NCI-H2081 treated with DMSO at 0.1 percent for 48 hours (cell line): ENCODE measurements at places on chromosomes 4 and X.

- DNase-seq: no peak
Measured at GRCh38 chrX:153667281-153667955, 6.2 kb downstream of the PNCK start.

DNA sequence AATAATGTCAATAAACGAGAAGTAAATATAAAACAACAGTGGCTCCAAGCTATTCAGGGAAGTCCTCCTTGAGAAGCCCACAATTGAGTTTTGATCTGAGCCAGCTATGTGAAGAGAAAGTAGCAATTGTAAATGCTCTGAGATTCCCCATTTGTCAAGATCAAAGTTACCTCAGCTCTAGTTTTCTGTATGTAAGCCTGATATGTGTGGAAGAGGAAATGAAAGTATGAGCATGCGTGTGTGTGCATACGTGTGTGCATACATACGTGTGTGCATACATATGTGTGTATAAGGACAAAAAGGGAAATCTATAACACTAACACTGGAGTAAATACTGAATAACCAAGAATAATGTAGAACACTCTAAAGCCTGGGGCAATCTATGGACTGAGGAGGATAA, 130.3 kb downstream of the SCFD2 start:
- DNase-seq: no peak

GRCh38 chr4:101175896-101176676, 171.2 kb downstream of the PPP3CA start:
- DNase-seq: no peak

DNA sequence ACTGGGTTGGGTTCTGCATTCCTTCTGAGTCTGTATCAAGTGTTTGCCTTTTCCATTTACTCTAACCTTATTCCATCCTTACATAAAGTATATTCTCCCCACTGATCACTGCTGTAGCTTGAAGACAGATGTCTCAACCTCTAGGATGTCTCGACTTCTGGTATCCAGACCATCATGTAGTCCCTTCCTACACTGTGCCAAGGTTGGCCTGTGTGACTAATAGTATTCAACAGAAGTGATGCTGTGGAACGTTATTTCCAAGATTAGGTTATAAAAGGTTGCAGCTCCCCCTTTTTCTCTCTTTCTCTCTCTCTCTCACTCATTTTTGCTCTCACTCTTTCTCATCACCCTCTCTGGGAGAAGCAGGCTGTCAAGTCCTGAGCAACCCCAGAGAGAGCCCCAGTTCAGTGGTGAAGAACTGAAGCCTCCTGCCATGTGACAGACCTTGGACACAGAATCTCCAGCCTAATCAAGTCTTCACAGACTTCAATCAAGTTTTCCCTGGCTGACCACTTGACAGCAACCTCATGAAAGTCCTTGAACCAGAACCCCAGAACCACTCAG, 75.4 kb downstream of the PRDM5 start:
- DNase-seq: no peak

DNA sequence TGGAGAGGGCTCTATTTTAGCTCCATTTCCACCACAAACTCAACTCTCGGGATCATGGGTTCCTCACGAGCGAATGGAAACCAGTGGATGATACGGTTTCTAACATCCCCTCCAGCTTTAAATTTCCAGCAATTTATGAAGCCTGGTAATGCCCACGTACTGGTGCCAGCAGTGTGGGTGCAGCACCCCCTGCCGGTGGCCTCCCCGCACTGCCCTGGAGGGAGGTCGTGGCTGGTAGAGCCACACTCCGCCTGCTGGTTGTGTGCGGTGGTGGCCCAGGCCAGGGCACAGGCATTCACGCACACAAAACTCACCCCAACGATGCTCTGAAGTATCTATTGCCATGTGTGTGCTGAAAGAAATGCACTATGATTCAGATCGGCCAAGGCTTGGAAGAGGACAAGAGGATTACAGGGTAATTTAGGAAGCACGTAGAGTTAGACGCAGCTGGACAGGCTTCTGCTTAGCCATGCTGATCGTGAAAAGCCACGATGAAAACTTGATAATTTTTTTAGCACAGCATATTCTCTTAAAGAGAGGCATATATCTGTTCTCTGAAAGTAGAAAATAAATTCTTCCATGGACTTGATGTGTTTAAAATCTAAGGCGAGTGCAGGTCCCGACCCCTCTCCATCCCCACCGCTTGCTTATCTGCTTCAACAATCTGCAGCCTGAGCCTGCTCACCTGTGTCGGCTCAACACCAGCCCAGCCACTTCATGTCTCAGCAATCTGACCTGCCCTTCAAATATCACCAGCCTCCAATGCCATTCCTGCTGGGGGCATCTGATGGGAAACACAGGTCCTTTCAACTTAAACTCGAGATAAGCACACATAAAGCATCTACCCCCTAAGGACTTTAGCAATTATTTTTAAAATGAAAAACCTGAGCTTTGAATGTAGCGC, 59.1 kb downstream of the SCD5 start:
- no peak for DNase-seq

- no peak for DNase-seq
Measured at GRCh38 chr4:105232374-105232773, 85.7 kb downstream of the TET2 start.

- no peak for DNase-seq
Measured at GRCh38 chrX:8520178-8520577, 55.5 kb downstream of the VCX3B start.

- no peak for DNase-seq
Measured at GRCh38 chrX:70479922-70480659, 35.5 kb downstream of the DLG3 start.

DNA sequence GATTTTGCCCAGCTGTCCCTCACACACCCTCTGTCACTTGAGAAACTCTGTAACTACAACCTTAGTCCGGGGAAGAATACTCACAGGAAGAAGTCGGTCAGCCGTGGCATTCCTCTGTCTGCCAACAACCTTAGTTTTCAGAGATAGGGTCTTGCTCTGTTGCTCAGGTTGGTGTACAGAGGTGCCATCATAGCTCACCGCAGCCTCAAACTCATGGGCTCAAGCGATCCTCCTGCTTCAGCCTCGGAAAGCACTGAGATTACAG, 12.2 kb upstream of the SPCS3 start:
- no peak for DNase-seq

- DNase-seq: no peak
Measured at GRCh38 chrX:30577362-30577991, at the start of gene TASL. TSS of gene TASL (minus strand) at chrX:30577766. CDS start at chrX:30560355, 17,411 bp downstream.

DNA sequence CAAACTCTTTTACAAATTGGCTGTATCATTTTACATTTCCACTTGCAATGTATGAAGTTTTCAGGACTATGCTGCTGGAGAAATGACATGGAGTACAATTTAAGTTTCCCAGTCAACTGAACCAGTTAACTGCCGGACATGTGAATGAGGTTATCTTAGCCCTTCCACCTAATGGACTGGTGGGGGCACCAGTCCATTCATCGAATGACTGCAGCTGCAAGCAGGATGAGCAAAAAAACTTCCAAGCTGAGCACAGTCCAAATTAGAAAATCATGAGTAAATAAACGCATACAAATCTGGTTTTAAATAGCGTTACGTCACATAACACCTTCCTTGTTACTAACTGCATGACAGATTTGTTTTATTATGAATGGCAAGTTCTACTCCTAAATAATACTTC, 1131.5 kb downstream of the PCDH18 start:
- no peak for DNase-seq

DNA sequence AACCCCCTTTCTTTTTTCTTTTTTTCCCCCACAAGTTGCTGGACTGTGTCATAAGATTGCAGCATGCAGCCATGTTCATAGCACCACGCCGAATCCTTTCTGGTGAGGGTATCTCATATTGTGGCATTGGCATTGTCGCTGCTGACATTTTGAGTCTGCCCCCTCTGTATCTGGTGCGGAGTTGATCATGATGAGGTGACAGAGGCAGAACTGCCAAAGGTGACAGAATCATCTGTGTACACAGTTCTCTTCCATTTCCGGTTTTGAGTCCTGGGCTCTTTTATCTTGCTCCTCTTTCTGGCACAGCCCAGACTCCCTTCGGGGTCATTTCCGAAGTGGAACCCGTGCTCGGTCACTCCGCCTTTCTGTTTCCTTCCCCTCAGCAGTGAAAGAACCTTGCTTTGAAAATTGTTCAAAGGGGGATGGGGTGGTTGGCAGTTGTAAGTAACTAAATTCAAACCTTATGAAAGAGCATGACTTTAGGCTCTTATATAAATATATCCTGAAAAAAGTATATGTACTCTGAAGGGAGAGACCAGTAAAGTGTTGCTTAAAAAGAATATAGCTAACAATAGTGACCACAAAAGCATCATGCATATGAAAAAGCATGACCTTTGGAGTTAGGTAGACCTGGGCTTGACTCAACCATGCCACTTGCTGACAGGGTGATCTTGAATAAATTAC, 55.0 kb upstream of the BMP2K start:
- no peak for DNase-seq

DNA sequence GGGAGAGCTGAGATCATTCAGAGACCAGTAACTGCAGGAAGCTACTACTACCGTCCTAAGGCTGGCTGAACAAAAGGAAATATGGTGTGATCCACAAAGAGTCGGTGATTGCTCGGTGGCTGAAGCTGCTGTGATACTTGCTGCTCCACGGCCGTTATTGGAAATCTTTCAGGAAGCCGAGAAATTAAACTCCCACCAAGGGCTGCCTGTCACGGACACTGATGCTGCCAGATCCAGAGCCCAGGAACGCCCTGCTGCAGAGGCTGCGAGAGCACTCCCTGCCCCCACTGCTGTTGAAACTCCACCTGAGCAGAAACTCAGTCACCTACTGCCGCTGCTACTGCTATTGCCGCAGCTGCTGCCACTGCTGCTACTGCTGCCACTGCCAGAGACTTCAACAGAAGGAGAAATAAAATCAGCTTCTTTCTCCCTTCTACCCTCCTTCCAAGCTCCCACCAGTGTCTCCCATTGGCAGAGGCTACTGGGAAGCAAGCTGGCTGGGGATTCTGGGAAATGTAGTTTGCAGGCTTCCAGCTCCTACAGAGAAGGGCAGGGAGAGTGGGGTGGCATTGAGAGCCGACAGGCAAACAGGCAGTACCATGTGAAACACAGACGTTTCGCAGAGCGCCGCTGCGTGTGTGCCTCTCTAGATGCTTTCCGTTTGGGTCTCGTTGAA, 126.0 kb upstream of the ENPP6 start:
- DNase-seq: no peak

- no peak for DNase-seq
Measured at GRCh38 chr4:73777612-73778011, 37.2 kb downstream of the CXCL8 start.

DNA sequence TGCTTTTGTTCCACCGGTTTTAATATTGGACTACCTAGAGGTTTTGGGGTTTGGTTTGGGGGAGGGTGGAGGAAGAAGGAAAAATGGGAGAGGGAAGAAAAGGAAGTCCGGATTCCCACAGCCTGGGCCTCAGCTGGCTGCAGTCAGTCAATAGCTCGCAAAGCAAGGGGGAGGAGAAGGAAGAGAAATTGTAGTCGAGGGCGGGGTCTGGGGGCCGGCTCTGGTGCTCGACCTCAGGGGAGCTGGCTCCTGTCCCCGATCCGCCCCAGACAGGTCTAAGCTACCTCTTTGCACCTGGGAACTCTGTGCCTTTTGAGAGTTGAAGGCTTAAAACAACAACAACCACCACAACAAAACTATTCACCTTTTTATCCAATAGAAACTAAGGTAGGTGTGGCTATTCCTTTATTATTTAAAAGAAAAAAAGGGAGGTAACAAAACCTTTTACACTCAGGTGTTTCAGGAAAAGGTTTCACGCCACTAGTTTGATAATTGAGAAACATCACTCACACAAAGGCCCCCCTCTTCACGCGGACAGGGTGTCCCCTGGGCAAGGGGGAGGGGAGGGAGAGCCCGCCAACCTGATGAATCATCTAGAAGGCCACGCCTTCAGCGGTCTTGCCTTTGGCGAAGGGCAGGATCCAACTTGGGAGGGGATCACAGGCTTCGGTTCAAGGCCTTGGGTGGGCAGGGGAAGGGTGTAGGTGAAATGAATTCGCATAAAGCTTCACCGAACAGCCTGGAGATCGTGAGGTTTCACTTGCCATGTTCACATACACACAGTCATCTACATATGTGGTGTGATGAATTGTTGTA, 1.6 kb upstream of the LNX1 start:
- peak; percentile 16 for DNase-seq

DNA sequence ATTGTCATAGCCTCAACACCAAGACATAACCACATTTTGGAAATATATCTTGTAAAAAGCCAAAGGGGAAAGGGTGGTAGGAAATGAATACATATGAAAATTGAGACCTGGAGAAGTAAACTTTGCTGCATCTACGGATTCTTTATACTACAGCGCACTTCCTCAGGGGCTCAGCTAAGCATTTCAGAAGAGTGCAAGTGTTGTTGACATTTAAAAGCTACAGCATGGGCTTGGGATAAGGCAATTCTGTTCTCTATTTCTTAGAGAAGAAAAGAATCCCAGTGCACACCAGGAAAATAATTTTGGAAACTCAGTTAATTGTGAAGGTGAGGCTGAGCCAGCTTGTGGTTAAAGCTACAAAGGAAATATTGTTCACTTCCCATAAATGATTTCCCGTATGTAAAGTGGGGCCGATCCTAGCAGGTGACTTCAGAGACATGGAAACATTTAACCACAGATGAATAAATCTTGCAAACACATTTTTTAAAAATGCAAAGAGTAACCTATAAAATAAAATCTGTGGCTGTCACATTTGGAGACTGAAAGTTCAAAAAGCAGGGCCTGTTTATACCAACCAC, 12.6 kb upstream of the GBA3 start:
- DNase-seq: no peak

DNA sequence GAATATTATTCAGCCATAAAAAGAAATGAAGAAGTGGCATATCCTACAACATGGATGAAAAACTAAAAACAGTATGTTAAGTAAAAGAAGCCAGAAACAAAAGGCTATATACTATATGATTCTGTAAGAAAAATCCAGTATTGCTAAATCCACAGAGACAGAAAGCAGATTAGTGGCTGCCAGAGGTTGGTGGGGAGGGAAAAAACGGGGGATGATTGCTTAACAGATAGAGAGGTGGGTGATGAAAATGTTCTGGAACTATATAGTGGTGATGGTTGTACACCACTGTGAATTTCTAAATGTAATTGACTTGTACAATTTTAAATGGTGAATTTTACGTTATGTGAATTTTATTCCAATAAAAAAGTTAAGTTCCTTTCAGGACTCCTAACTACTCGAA, 157.6 kb upstream of the SH3RF1 start:
- DNase-seq: no peak

- no peak for DNase-seq
Measured at GRCh38 chr4:166366012-166366411, 493.0 kb downstream of the TLL1 start.

- no peak for DNase-seq
Measured at GRCh38 chr4:100208964-100209363, 18.7 kb upstream of the DDIT4L start.

GRCh38 chr4:52235552-52236201, 184.6 kb downstream of the SPATA18 start:
- no peak for DNase-seq
